ENCODE measurements at places on chromosomes 5 and 9. TPM values are rescaled to one million over a fixed set of nuclear protein-coding genes. Genes with fewer than 3 reads are reported as not detected.

SLCO4C1 gene
- total RNA-seq = 0.04 TPM

SPATA31C1 gene
- total RNA-seq = not detected

FAM153A gene
- not detected for total RNA-seq

PCDHGA11 gene
- total RNA-seq = not detected

FAT2 gene
- total RNA-seq = not detected

SLIT3 gene
- 17.4 TPM for total RNA-seq

THG1L gene
- 25.4 TPM for total RNA-seq

RASGRF2 gene
- total RNA-seq = 2.3 TPM

DMGDH gene
- total RNA-seq = not detected

CTXN3 gene
- total RNA-seq = not detected

CEP120 gene
- 12.0 TPM for total RNA-seq

TAF11L11 gene
- total RNA-seq = 0.18 TPM

TRAF1 gene
- total RNA-seq = 4.2 TPM

ORM2 gene
- not detected for total RNA-seq

PAX5 gene
- not detected for total RNA-seq

GGTA1 gene
- total RNA-seq = not detected

PTGDS gene
- total RNA-seq = 0.56 TPM

CREBRF gene
- 3.2 TPM for total RNA-seq

SOHLH1 gene
- total RNA-seq = not detected

NR2F1 gene
- total RNA-seq = 4.4 TPM

EXOC3 gene
- 33.2 TPM for total RNA-seq

ZFP2 gene
- not detected for total RNA-seq

SHISAL2B gene
- total RNA-seq = not detected

CDC25C gene
- 13.5 TPM for total RNA-seq

PDLIM7 gene
- 65.0 TPM for total RNA-seq

IFNA14 gene
- not detected for total RNA-seq

TRAPPC13 gene
- total RNA-seq = 15.2 TPM

PCDHA11 gene
- 0.04 TPM for total RNA-seq

SPATA31D4 gene
- not detected for total RNA-seq

PCDHGA1 gene
- total RNA-seq = 0.30 TPM

DMRT3 gene
- not detected for total RNA-seq

GARIN3 gene
- not detected for total RNA-seq

MYOT gene
- not detected for total RNA-seq

ITK gene
- total RNA-seq = 0.17 TPM

MYORG gene
- 6.2 TPM for total RNA-seq
